ENCODE measurements at places on chromosomes 2 and 18. TPM values are rescaled to one million over a fixed set of nuclear protein-coding genes. Genes with fewer than 3 reads are reported as not detected.

DNA sequence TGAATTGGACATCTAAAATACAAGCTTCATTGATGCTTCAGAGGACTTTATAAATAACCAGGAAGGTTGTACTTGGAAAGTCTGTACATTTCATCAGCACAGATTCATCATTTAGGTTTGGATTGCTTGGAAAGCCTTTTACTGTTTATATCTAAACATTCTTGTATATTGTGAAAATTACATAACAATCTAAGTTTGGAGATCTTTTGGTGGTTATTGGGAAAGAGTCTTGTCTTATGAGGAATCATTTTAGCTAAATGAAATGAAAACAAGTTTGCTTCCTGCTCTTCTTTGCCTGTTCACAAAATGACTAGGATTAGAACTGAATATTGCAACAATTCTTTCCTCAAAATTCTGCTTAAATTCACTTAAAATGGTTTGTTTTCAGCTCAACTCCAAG lies 79.3 kb downstream of the ABI2 start:
- H3K36me3 ChIP-seq, result no peaks in the 10 kb centered on the region
- H3K27me3 ChIP-seq, result no peaks in the 10 kb centered on the region
- no peaks in the 10 kb centered on the region for H3K4me1 ChIP-seq
- H3K4me3 ChIP-seq, result no peak overlapping the region

DNA sequence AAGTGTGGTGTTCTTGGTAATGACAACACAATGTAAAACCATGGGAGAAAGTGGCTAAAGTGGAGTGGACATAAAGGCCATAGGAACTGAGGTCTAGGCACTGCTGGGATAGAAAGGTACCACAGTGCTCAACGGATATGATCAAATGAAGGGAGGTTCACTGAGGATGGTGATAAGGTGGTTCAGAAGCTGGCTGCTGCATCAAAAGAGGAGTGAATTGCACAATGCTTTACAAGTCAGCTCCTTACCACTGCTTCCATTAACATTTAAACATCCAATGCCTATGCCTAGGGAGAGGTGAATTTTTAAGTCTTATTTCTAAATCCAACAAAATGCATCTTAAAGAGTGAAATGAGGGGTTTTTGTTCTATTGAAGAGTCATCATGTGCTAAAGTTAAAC lies 100.1 kb upstream of the ITGB6 start:
- DNase-seq, result no peak
- H3K36me3 ChIP-seq, result no peaks in the 10 kb centered on the region
- H3K27me3 ChIP-seq, result no peaks in the 10 kb centered on the region
- H3K4me1 ChIP-seq, result no peaks in the 10 kb centered on the region

The FHOD3 gene
- total RNA-seq, result not detected

The SERPINB12 gene
- not detected for total RNA-seq

The TTR gene
- not detected for total RNA-seq

The PPM1B gene
- 80.8 TPM for total RNA-seq
